Activated CD8-positive, alpha-beta memory T cell treated with anti-CD3 and anti-CD28 coated beads for 1 hour (primary cell): ENCODE measurements at places on chromosomes 7 and 10.

DNA sequence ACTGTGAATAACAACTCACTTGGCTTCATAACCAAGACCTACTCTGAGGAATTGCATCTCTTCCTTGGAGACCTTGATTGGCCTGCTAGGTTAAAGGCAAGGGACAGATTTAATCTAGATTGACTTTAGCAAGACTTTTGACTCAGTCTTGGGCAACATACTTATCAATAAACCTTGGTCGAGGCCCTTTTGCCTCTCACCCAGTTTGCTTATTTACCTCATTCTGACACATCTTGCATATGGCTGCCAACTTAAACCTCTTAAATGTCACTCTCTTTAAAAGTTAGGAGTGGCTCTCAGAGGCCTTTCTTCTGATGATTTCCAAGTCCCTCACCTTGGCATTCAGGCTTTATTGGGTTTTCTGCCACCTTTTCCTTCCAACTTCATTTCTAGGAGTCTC, 124.5 kb downstream of the BAMBI start:
- DNase-seq = no peak

- no peak for DNase-seq
These were observed 39.5 kb upstream of the ANKRD1 start for GRCh38 chr10:90960355-90960814.

GRCh38 chr7:37531225-37531624, 82.6 kb upstream of the ELMO1 start:
- no peak for DNase-seq

DNA sequence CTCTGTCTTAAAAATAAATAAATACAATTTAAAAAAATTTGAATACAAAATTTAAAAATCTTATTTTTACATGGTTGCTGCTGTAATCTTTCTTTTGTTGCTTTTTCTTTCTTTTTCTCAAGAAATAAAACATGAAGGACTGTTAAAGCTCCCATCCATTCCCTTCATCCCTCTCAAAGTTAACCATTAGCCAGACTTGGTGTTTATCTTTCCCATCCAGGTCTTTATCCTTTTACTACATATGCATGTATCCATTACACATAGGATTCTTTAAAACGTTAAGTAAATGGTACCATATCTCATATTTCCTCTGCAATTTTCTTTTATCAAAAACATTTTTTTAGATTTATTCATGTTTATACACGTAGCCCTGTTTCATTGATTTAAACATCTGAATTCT, 70.1 kb downstream of the CREB3L2 start:
- no peak for DNase-seq

DNA sequence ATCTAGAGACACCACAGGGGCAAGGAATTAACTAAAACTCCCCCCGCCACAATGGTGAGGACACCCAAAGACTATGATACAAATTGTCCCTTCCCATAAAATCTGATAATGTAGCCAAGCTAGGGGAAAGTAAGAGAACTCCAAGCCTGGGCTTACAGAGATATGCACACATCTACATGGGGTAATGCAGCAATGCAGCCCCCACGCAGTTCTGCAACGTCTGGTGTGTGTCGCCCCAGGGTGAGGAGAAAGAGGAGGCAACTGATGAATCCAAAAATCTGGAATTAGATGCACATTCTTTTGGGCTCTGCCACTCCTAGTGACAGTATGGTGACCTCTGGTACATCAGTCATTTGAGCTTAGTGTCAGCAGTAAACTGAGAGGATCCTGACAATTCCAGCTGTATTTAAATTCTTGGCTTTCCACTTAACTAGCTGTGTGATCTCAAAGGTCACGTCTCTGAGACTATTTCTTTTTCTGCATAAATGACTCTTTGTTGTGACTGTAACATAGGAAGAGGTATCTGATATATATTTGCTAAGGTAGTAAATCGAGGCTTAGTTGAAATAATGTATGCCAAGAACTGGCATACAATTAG, 51.5 kb downstream of the PIP4K2A start:
- DNase-seq = no peak

DNA sequence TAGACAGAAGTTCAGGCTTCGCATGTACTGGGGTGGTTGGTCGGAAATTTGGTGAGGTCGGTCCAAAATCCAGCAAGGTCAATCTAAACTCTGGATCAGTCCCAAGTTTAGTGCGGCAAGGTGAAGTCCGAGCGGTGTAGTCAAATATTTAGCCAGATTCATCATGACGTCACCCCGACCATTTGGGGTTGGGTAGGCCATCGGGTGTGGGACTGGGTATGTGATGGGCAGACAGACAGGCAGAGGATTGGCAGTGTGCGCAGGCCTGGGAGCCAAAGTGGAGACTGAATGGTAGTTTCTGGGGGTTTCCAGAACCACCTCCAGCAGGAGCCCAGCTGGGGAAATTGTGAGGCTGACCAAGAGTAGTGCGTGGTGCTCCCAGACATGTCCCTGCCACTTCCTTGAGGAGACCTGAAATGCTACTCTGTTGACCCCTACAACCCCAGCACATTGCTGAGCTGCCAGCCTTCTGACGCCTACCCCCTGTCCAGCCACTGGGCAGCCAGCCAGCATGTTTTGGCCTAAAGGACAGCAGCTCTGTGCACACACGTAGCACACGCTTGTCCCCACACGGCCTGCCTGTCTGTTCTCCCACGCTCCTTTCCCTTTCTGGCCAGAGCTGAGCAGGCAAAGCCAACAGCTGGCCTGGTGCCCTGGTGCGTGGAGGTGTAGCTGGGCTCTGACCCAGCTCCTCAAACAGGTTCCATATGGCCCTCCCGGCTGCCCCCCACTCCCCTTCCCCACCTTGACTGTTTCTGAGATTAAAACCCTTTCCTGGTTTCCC, 55.9 kb downstream of the FAM241B start:
- no peak for DNase-seq

DNA sequence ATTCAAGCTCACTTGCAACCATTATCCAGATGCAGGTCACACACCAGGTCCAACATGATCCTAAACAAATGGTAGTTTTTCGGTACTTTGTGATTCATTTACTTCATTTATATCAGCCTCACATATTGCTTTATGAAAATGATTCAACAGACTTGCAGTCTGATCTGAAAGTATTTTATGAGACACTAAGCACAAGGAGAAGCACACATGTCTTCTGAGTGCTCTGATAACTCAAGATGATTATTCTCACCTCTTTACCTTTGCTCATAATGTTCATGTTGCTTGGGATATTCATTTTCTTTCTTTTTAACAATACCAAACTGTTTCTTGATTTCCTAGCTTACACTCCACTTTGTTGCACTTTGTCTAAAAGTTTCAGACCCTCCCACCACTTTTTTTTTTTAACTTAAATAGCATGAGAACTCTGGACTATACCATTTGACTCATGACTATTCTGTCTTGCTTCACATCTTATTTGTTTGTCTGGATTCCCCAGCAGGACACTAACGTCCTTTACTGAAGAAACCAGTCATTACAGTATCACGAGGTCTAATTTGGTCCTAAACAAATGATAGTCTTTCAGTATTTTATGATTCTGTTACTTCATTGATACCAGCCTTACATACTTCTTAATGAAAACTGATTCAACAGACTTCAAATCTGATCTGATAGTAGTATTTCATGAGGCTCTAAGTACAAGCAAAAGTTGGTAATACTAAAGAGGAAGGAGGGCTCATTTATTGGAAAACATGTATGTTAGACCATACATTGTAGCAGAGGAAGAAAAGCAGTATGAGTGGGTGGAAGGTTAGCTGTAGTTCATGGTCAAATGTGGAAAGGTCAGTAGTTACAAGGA, 171.8 kb upstream of the AHR start:
- DNase-seq = no peak

GRCh38 chr7:107631588-107632491, 28.8 kb upstream of the SLC26A4 start:
- no peak for DNase-seq

GRCh38 chr10:118595598-118596425, at the start of gene PRLHR:
Gene PRLHR, minus strand, starts transcription at chr10:118595648. Its CDS starts 404 bp downstream, at chr10:118595244.
- no peak for DNase-seq

- DNase-seq = no peak
These were observed 322.2 kb downstream of the FGFR2 start for GRCh38 chr10:121276046-121276445.

GRCh38 chr7:97006055-97006815, 882 bp downstream of the DLX6 start:
- DNase-seq = no peak

DNA sequence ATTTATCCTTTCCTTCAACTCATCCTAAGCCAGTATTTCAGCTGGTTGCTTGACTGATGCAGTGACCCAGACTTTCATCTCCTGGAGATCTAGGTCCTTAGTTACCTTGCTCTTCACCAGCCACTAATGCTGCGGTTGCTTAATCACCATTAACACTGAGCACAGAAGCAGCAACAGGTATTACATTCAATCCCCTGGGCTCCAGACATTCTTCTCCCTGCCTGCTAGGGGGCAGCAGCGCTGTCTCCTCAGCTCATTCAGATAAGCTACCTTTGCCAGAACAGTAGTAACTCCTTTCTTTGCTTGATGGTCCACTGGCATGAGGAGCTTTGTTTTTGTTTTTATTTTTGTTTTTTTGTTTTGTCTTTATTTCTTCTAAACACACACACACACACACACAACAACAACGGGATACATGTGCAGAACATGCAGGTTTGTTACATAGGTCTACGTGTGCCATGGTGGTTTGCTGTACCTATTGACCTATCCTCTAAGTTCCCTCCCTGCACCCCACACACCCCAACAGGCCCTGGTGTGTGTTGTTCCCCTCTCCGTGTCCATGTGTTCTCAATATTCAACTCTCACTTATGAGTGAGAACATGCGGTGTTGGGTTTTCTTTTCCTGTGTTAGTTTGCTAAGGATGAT, 1043.2 kb upstream of the C7orf33 start:
- DNase-seq = no peak

GRCh38 chr10:29144126-29144525, 144.7 kb upstream of the LYZL1 start:
- DNase-seq = no peak

DNA sequence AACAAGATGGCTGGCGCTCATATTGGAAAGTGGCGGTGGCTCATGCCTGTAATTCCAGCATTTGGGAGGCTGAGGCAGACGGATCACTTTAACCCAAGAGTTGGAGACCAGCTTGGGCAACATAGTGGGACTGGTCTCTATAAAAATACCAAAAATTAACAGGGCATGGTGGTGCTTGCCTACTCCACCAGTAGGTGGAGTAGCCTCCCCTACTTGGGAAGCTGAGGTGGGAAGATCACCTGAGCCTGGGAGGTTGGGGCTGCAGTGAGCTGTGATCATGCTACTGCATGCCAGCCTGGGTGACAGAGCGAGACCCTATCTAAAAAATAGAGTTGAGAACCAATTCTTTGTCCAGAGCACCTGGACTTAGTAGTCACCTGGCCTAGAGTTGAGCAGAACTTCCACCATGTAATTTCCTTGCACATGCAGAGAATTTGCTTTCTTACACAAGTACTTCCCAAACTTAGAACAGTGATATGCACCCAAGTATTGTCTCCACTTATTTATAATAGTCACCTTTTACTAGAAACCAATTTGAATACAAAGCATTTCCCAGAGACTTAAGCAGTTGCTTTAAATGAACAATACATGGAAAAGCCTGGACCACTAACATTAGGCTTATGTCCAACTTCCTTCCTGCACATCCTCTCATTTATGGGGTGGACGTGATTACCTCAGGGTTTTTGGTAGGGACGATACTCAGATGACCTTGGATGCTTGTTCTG, 15.9 kb downstream of the LAMB4 start:
- no peak for DNase-seq

DNA sequence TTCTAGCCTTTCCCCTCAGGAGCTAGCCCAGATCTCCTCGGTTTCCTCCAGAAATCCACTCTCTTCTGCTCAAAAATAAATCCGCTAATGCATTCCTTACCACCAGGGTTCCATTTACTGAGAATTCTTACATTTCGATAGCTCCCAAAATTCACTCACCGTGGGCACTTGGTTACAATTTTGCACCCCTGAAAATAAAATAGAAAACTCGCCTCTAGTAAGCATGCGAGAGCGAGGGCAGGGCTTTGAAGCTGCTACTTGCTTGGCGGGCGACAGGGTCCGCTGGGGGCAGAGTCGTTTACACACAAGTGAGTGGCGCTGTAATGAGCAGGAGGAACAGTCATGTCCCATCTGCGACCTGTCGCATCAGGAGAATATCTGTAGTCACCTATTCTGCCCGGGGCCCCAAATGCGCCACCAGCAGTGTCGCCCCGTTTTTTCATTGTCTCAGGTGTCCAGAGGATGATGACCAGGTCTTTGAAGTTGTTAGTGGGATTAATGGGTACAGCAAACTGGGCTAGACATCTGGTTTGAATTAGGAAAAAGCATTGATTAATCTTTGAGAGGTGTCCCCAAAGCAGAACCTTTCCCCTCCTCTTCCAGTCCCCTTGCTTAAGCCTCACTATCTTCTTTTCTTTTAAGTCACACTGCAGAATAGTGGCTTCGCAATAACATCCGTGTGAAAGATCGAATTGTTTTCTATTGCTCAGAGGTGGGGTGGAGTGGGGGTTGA, 1.2 kb upstream of the MEOX2 start:
- DNase-seq = no peak

GRCh38 chr7:135980012-135980551, 2.9 kb upstream of the MTPN start:
- DNase-seq = no peak

GRCh38 chr7:138713191-138713590, 12.0 kb upstream of the SVOPL start:
- no peak for DNase-seq
